ENCODE measurements at places on chromosomes 12 and 14.

DNA sequence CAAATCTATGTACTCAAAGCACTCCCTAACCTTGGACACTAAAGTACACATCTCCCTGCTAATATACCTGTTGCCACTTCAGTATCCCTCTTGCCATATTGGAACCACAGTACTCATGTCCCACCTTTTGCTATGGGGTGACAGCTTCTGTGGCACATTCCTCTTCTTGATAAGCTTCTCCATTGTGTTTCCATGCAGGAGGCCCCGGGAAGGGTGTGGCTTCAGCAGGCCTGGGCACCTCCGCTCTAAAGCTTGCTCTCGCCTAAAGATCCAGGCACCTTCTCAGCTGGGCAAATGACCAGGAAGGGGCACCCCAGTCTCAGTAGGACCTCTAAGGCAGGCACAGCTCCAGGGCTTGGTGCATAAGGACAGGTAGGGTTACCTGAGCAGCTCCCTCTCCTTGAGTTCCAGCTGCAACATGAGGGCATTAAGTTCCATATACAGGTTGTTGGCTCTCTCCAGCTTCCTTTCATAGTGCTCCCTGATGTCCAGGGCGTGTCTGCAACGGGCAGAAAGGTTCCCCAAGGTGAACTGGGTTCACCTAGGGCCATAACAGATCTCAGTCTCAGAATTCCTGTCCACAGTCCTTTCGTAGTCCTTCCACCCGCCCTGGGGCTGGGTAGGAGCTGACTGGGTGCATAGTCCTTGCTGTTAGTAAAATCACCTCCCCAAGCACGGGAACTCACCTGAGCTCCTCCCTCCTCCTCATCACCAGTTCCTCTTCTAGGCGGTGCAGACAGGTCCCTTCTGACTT is 15.9 kb downstream of the MAP3K12 start:
- no peak overlapping the region for H3K27ac ChIP-seq
- H3K27me3 ChIP-seq = no peaks in the 10 kb centered on the region
- no peaks in the 10 kb centered on the region for H3K4me1 ChIP-seq
- DNase-seq = peak; percentile 55

DNA sequence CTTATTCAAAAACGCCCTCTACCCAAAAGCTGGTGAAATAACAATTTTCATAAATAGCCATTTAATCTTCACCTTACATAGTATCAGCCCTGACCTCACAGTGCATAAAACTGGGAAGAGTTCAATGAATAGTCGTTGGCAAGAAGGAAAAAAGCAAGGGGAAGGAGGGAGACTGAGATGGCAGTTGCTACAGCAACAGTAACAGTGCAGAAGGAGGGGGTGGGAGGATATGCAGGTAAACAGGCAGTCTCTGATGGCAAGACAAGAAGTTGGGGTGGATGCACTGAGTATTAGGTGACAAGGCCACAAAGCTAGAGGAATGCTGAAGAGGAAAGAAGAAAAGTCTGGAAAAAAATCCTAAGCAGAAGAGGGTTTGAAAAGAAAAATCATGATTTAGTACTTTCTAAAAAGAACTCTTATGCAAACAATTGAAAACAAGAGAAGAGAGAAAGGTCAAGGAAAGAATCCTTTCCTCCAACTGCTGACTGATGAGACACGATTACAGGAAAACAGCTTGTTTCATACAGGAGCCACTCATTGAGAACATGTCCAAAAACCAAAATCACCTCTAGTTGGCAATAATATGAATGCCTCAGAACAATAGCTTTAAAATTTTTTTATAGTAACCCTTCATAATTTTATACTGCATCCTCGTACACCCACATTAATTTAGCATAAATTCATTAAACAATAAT is 56.0 kb downstream of the DCAF5 start:
- H3K4me3 ChIP-seq = no peak overlapping the region
- peaks cover 3% of the 10 kb centered on the region for H3K4me1 ChIP-seq
- H3K27ac ChIP-seq = peak overlapping the region; percentile 39
- DNase-seq = no peak
- H3K36me3 ChIP-seq = no peaks in the 10 kb centered on the region

GRCh38 chr12:46351886-46352650 is 20.5 kb downstream of the SLC38A2 start:
- H3K36me3 ChIP-seq = no peaks in the 10 kb centered on the region
- no peak overlapping the region for H3K4me3 ChIP-seq
- no peak for DNase-seq

- no peaks in the 10 kb centered on the region for H3K36me3 ChIP-seq
- DNase-seq = no peak
- no peak overlapping the region for H3K27ac ChIP-seq
- H3K27me3 ChIP-seq = no peaks in the 10 kb centered on the region
- no peaks in the 10 kb centered on the region for H3K4me1 ChIP-seq
Measured at GRCh38 chr14:25411781-25412757, 362.1 kb upstream of the STXBP6 start.

DNA sequence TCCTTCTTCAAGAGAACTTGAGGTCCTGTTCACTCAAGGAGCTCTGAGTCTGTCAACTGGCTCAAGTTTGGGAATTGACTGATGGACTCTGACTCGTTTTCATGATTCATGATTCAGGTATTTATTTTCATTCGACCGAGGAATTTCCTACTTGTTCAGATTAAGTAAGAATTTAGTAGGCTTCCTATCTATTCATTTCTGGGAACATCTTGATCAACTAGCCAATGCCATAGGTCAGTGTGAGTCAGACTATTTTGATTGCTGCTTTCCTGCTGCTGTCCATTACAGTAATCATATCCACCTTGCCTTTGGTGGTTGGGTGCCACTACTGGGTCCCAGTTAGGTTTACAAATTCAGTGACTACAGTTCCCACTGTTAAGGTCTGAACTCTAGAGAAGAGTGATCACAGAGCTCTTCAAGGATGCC is 6.1 kb downstream of the FAM186A start:
- DNase-seq = no peak
- H3K4me3 ChIP-seq = no peak overlapping the region
- no peaks in the 10 kb centered on the region for H3K36me3 ChIP-seq
- H3K27me3 ChIP-seq = no peaks in the 10 kb centered on the region

All from ascending aorta (tissue), 2 donors.